Activated T-helper 1 cell treated with anti-CD3 and anti-CD28 coated beads, Interleukin-12 subunit alpha, Interleukin-12 subunit beta, Interleukin-2, Interleukin-4 antibody, amounts not matched to agents 30 ng/mL and 10 ng/mL and 1 ng/mL, durations not matched to agents 14 hours and 24 hours and 36 hours (primary cell): ENCODE measurements at places on chromosomes 11 and 22. TPM values are rescaled to one million over a fixed set of nuclear protein-coding genes. Genes with fewer than 3 reads are reported as not detected.

GRCh38 chr11:61372659-61373420 is 10.7 kb downstream of the TMEM138 start:
- H3K4me3 ChIP-seq: no peak overlapping the region
- H3K36me3 ChIP-seq: peaks cover 41% of the 10 kb centered on the region
- peaks cover 15% of the 10 kb centered on the region for H3K4me1 ChIP-seq
- DNase-seq: no peak
- no peaks in the 10 kb centered on the region for H3K27me3 ChIP-seq
- no peak overlapping the region for H3K27ac ChIP-seq

DNA sequence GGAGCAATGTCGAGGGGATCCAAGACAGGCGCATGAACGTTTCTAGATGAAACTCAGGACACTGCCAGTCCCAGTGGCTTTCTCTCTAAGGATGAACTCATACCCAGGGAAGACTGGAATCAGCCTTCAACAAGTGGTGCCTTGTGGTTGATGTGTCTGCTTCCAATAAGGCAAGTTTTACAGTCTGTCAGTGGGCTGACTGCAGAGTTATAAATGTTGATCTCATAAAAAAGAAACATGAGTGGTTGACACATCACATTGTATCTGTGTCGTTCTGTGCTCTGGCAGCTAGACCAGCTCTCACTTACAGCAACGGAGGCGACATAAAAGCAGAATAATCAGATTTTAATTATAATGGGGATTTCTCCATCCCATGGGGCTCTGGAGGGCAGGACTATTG is 96.7 kb downstream of the SNX19 start:
- H3K4me1 ChIP-seq: no peaks in the 10 kb centered on the region
- no peak overlapping the region for H3K27ac ChIP-seq
- peaks cover 6% of the 10 kb centered on the region for H3K27me3 ChIP-seq
- no peak for DNase-seq

TBX10 gene
- not detected in 2 replicates for total RNA-seq

DNA sequence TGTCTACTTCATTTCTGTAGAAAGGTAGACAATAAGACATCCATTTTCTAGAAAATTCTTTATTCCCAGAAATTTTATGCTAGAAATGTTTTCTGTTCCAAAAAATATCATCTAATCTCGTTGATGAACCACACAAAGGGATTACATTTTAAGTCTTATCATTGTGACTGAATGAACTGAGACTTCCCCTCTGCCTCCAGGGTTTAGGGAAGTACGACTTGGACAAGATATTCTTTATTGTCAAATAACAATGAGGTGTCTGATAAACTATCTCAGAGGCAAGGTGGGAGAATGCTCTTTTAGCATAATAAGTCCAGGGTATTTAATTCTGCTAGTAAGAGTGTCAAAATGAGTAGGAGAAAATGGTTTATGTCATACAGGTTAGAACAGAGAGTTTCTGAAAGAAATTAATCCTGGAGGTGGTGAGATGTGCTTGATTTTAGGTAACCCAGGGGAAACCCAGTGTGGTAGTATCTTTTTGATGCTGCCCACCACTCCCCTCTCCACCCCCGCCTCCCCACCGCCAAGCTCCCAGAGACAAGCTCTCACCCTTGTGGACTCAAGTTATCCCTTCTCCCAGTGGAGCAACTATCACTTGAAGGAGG is 100.6 kb downstream of the CD44 start:
- H3K27ac ChIP-seq: no peak overlapping the region
- no peak for DNase-seq
- no peak overlapping the region for H3K4me3 ChIP-seq
- H3K27me3 ChIP-seq: no peaks in the 10 kb centered on the region
- peaks cover 13% of the 10 kb centered on the region for H3K36me3 ChIP-seq

OR51E2 gene
- not detected in 2 replicates for total RNA-seq

- DNase-seq: no peak
- peaks cover 51% of the 10 kb centered on the region for H3K4me1 ChIP-seq
- peaks cover 38% of the 10 kb centered on the region for H3K27me3 ChIP-seq
These were observed 5.1 kb downstream of the BID start for GRCh38 chr22:17769013-17769715.

DNA sequence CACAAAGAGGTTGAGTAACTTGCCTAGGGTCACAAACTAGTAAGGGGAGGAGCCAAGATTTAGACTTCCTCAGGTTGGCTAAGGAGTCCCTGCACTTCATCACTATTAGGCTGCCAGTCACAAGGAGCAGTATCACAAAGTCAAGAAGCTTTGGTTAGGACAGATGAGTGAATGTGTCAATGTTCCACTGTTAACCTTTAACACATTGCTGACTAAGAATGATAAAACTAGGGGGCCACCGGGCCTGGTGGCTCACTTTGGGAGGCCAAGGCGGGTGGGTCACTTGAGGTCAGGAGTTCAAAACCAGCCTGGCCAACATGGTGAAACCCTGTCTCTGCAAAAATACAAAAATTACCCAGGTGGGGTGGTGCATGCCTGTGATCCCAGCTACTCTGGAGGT is 32.0 kb downstream of the TMEM123 start:
- DNase-seq: no peak
- peaks cover 91% of the 10 kb centered on the region for H3K4me1 ChIP-seq
- peaks cover 34% of the 10 kb centered on the region for H3K36me3 ChIP-seq
- H3K4me3 ChIP-seq: no peak overlapping the region
- no peaks in the 10 kb centered on the region for H3K27me3 ChIP-seq

GRCh38 chr22:46373159-46373558 is 37.6 kb downstream of the TRMU start:
- no peak overlapping the region for H3K27ac ChIP-seq
- no peak for DNase-seq
- H3K36me3 ChIP-seq: no peaks in the 10 kb centered on the region
- H3K4me1 ChIP-seq: peaks cover 5% of the 10 kb centered on the region

DRD2 gene
- total RNA-seq: not detected in 2 replicates

OR56A1 gene
- not detected in 2 replicates for total RNA-seq

TRIM29 gene
- total RNA-seq: not detected in 2 replicates
